ENCODE measurements at places on chromosomes 4 and X.

GRCh38 chr4:42642101-42642797, 14.7 kb downstream of the ATP8A1 start:
- DNase-seq = no peak

DNA sequence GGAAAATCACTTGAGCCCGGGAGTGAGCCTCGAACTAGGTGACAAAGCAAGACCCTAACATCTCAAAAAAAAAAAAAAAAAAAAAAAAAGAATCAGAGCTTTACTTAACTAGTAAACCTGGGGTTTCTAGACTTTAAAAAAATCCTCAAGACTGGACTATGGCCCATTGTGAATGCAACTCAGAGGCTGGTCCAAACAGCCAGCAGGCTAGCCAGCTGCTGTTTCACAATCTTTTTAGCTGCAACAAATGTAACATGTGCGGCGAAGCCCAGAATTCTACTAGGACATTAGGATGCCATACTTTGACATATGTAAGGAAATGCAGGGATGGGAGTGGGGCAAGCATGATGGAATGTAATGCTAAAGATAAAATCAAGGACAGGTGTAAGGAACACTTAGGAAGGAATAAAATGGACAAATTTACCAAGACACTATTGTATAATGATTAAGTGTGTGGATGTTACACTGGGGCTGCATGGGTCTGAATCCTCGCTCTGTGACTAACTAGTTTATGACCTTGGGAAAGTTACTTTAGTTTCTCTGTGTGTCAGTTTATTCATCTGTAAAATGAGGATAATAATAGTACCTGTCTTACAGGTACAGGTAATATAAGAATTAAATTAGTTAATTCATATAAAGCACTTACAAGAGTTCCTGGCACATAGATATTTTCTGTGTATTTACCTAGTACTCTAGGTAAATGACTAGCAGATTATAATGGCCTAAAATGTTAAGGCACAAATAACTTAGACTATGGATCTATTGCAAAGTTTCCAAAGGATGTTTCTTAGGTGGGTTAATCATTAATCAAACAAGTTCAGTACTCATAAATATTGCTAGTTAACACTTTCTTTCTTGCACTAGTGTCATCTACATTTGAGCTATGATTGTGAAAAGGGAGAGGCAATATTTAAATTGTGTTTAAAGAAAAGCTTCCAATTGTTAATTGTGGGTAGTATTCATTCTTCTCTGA, 49.5 kb downstream of the HELQ start:
- DNase-seq = no peak

DNA sequence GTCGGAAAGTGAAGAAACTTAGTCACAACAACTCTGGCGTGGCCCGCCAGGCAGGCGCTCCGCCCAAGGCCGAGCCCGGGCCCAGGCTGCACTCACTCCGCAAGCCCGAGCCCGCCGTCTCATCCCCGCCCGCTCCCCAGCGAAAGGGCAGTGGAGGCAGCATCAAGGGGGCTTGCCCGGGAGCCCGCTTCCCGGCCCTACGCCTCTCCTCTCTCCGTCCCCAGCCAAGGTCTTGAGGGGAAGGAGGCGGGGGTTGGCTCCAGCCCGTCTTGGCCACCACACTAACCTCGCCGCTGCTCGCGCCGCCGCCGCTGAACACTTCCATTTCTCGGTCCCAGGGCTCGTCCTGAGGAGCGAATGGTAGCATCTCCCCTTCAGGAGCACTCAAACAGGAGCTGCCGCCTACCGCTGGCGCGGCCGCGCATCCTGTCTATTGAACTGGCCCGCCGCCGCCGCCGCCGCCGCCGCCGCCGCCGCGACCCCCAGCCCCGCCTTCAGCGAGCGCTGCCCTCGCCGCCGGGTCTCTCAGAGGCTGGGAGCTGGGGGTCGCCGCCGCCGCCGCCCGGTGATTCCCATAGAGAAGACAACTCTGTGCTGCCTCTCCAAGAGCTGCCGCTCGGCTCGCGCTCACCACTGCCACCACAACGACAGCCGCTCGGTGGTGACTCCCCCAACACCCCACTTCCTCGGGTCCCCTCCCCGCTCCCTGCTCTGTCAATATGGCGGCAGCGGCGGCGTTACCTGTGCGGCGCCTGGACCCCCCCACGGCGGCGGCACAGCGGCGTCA, at the start of gene RPS6KA6:
TSS of gene RPS6KA6 (minus strand) at position 667 of the 787 bp plus-strand sequence. CDS start at position 367, 300 bp downstream.
- no peak for DNase-seq

- DNase-seq = no peak
Measured at GRCh38 chrX:115960440-115961084, 210.0 kb upstream of the AGTR2 start.

DNA sequence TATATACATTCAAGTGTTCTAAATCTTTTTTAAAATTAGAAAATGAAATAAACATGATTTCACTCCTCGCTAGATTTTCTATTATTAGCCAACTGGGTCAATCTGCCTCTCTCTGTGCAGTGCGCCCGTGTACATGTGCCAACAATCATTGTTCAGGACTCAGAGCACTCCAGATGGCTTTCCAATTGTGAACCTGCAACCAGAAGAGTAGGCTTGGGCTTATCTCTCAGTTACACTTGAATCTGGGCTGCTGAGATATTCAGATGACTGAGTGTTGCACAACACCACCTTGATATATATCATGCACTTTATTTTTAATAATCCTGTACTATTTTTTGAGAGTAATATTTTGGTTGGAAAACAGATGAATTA, 184.0 kb upstream of the FSTL5 start:
- no peak for DNase-seq

DNA sequence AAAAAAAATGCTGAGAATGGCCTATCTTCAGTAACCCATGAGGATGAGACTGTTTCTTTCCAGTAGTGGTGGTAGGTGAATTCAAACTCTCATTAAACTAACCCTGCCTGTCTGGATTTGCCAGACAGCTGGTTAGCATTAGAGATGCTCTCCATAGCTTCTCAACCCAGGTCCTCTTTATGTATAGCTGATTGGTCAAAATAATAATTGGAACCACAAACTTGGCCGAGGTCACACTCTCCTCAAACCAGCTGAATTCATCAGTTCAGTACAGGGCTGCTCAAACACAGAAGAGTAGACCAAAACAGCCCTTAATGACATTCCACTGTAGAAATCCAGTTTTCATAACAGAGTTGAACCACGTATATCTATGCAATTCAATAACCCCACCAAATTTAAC, 85.3 kb downstream of the HCCS start:
- DNase-seq = no peak

DNA sequence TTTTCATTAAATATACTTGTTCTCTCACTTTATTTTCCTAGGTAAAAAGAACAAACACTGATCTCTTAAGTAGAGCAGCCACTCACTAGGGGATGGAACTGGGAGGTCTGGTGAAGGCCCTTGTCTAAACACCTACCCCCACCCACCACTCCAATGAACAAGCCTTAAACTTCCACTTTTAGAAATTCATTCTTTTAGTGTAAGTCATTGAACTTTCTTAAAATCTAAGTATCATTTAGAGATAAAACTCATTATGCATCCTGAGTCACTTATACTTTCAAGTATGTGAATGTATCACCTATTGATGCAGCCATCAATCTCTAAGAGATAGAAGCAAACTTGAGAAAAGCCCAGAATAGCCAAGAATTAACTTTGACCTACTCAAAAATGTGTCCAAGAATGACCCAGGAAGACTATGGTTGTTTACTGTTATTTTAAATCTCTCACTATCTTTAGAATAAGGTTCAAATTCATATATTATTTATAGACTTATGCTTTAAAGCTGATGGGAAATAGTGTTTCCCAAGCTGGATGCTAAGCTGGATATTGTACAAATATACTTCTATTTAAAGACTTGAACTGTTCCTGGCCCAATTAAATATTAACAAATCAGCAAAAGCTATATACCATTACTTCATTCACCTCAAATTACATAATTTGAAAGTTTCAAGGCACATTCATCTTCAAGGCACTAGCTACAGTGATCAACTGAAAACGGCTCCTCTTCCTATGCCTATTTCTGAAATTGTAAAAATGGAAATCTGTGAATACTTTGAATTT, 49.5 kb downstream of the CAMK2D start:
- no peak for DNase-seq

DNA sequence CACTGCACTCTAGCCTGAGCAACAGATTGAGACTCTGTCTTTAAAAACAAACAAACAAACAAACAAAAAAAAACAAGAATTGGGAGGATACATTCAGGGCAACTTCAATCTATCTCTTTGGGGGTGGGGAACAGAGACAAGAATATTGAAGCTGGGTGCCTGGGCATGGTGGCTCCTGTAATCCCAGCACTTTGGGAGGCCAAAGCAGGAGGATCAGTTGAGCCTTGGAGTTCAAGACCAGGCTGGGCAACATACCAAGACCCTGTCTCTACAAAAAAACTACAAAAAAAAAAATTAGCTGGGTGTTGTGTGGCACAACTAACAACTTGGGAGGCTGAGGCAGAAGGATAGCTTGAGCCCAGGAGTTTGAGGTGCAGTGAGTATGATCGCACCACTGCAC, 1.2 kb downstream of the LETM1 start:
- no peak for DNase-seq

GRCh38 chr4:8589336-8589735, 3.2 kb upstream of the CPZ start:
- DNase-seq = no peak

GRCh38 chr4:125400756-125401155, 86.0 kb downstream of the FAT4 start:
- no peak for DNase-seq

GRCh38 chr4:150348079-150348478, 233.9 kb upstream of the MAB21L2 start:
- no peak for DNase-seq

GRCh38 chrX:42485601-42486000, 292.4 kb downstream of the PPP1R2C start:
- DNase-seq = no peak

GRCh38 chrX:48972220-48973164, 848 bp upstream of the KCND1 start:
- no peak for DNase-seq

DNA sequence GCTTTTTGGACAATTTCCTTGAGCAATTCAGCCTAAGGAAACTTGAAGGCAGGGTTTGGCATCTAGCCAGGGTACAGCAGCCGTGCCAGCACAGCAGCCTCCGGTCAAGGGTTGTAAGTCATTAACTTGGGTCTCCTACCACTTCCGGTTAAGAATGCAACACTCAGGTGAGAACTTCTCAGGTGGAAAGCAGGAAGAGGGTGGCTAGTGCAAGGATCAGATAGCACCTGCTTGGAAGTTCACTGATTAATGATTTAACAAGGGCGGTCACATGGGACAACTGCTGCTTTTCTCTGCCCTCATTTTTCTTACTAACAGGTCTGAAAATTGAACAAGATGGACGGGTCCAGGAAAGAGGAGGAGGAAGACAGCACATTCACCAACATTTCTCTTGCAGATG, 30.1 kb upstream of the SCOC start:
- no peak for DNase-seq

GRCh38 chr4:10205223-10205622, 88.6 kb upstream of the WDR1 start:
- no peak for DNase-seq

DNA sequence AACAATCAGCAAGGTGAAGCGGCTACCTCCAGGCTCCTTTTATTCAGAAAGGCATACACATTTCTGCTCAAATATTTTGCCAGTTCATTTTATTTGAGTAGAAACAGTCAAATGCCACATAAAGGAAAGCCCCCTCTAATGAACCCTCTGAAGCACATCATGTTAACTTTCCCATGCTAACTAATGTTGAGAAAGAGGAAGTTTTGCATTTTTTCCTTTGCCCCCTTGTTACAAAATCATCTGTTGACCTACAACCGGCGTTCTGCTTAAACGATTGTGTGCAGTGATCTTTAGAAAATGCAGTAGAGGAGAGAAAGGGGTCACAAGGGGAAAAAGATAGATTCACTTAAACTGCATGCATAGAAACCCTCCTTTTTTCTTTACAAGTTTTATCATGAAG, 25.2 kb upstream of the ATXN3L start:
- no peak for DNase-seq

DNA sequence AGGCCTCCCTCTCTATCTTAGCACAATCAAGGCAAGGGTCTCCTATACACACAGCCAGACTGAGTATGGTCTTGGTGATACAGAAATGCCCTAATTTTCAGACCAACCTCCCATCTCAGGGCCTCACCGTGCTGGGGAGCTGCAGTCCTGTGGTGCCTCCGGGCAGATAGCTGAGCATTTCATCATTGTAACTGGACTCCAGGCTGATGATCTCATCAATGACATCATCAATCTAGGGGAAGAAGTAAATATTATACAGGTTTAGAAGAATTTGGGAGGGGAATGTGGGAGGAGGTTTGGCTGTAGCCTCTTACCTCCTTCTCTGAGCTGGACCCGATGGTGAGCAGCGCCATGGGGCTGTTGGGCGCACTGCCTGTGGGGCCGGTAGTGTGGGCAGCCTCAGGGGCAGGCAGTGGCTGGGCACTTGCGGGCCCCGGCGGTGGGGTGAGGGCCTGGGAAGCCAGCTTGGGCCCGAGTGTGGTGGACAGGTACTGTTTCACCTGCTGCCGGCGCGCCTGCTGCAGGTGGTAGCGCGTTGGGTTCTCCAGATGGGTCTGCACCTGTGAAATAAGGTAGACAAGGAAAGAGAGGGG, 5.2 kb downstream of the TFE3 start:
- no peak for DNase-seq

- no peak for DNase-seq
Measured at GRCh38 chrX:22424919-22425318, 152.2 kb downstream of the CBLL2 start.

- no peak for DNase-seq
Measured at GRCh38 chr4:168758351-168758876, 251.6 kb downstream of the CBR4 start.

- DNase-seq = no peak
Measured at GRCh38 chr4:66097218-66097617, 426.9 kb upstream of the EPHA5 start.

DNA sequence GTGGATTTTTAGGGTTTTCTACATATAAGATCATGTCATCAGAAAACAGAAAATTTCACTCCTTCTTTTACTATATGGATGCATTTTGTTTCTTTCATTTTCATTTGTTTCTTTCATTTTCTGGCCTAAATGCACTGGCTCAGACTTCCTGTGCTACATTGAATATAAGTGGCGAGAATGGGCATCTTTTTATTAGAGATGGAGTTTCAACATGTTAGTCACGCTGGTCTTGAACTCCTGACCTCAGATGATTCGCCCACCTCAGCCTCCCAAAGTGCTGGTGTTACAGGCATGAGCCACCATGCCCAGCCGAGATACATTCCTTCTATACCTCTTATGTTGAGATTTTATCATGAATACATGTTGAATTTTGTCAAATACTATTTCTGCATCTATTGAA, 61.8 kb downstream of the BRWD3 start:
- no peak for DNase-seq

DNA sequence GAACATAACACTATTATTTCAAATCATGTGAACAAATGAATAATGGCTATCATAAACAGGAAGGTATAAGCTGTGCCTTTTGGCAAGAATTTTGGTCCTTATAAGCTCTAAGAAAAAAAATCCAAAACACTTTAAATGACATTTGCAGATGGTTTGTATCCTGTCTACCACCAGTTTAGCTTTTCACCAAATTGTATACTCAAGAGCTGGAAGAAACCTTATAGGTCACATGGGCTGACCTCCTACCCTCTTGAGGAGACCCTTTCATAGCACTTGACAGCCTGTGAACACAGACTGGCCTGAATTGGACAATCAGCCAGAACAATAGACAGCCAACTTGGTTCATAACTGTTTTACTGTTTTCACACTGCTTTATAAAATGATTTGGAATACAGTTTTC, 24.3 kb downstream of the USP26 start:
- DNase-seq = no peak
